ENCODE measurements at places on chromosomes 16 and 17.

GRCh38 chr16:10601444-10602408, 21.3 kb upstream of the EMP2 start:
- no peak for DNase-seq

GRCh38 chr16:81639931-81640680, 139.0 kb upstream of the PLCG2 start:
- DNase-seq, result no peak

DNA sequence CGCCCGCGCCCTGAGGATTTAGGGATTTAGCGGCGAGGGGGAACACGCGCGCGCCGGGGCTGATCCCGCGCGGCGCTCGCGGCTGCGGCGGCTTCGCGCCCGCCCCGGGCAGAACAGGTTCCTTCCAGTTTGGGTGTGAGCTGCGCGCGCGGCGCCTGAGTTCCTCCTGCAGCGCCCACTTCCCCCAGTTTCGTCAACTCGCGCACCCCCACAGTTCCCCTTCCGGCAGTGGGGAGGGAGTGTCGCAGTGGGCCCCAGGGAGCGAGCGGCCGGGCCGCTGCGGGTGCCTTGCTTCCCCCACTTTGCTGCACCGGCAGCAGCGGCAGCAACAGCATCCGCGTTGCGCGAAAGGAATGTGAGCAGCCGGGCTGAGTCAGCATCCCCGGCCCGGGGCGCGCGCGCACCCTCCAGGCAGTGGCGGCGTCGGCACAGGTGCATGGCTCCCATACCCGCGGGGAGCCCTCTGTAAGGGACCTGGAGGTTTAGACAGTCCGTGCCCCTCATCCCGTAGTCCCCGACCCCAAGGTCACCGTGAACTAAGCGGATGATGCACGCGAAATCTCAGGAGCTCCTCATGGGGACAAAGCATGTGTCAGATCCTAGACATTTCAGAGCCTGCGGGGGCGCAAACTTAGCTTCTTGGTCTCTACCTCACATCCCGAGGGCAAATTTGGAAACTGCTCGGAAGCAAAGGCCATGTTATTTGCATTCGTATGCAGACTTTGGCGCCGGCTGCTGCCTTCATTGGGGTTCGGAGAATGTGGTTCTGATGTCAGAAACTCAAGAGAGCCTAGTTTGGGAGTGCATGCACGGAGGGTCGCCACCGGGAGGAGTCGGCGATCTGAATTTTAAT, 767 bp downstream of the ARSG start:
- no peak for DNase-seq

GRCh38 chr16:20398603-20399002, 5.9 kb downstream of the PDILT start:
- DNase-seq, result no peak

DNA sequence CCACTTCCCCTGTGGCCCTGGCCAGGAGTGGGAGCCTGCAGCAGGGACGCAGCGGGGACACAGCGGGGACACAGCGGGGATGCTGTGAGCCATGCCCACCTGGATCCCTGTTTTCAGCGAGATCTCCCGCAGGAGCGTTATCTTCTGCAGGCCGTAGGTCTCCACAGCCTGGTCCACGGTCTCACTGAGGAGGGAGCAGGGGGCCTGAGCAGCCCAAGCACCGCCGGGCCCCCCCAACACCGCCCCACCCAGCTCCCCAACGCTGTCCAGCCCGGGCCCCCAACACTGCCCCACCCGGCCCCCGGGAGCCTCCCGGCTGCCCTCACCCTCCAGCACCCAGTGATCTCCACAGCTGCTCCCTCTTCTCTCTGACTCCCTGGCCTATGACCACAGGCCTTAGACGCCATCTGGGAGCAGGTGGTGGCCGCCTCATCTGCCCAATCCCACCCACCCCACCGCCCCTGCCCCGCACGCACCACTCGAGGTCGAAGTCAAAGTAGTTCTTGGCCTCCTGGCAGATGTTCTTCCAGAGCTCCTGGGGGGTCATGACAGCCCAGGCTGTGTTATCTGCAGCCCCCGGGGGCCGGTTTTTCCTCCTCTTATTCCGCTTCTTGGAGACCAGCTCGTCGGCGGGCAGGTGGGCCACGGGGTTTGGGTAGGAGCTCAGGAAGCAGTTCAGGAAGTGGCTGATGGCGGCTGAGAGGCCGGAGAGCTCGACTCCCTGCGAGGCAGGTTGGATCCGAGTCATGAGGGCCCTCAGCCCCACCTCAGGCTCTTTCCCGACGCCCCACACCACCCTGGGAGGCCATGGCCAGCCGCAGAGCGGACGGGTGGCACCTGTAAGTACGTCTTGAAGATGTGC, 17.0 kb downstream of the CLUH start:
- no peak for DNase-seq

Measured in NT2/D1 (cell line).